Brain (organoid and tissue), 16 donors: ENCODE measurements at places on chromosomes 12 and 14.

GRCh38 chr12:13981990-13982389 is 588 bp upstream of the GRIN2B start:
- DNase-seq, result peak; percentile 88

- no peak for DNase-seq
These were observed 467.1 kb downstream of the ATP23 start for GRCh38 chr12:58408516-58408915.

GRCh38 chr12:50581226-50582184 is 76.7 kb downstream of the DIP2B start:
- DNase-seq, result no peak

DNA sequence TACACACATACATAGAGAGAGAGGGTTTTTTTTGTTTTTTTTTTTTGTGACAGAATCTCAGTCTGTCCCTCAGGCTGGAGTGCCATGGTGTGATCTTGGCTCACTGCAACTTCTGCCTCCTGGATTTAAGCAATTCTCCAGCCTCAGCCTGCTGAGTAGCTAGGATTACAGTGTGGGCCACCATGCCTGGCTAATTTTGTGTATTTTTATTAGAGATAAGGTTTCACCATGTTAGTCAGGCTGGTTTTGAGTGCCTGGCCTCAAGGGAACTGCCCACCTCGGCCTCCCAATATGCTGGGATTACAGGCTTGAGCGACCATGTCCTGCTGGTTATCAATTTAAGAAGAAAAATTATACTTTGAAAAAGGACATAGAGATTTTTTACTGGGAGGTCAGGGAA is 710.6 kb downstream of the SLC6A15 start:
- no peak for DNase-seq

DNA sequence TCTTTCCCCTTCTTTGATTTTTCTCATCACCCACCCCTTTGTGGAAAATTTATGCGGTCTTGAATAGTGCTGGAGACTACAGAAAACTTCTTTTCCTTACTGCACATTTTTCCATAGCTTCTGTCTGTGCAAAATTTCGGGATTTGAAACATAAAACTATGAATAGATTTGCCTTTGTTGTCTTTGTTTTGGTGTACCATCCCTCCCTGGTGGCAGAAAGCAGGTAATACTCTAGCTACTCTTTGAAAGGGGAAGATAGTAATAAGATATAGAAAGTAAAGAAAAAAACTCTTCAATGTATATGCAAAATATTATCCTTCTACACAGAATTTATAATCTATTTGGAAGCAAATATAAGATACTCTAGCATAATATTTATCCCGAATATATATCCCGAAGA is 79.1 kb upstream of the LMO3 start:
- DNase-seq, result no peak

DNA sequence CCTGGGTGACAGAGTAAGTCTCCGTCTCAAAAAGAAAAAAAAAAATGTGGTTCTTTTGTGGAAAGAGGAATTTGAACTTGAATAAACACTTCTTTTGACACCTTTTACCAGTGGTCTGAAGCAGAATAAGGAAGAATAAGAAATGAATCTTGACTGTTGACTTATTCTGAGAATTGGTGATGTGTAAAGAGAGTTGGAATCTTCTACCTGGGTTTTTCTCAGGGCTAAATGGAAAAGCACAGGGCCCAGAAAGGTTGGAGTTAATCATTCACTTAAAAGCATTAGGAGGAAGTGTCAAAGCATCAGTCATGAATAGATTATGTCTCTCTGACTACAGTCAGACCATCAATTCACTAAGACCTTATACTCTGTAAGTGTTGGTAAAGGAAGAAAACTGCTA is 13.9 kb downstream of the PNMA1 start:
- no peak for DNase-seq
